ENCODE measurements at places on chromosomes 6 and 20.

GRCh38 chr20:22346716-22347115 is 237.7 kb downstream of the FOXA2 start:
- no peak for DNase-seq

GRCh38 chr20:1894951-1895673 is at the start of gene SIRPA:
Gene SIRPA (plus strand): TSS chr20:1895407. CDS start chr20:1895448, 41 bp downstream.
- DNase-seq: peak; percentile 63

- no peak for DNase-seq
These were observed 117.7 kb upstream of the CDYL start for GRCh38 chr6:4658486-4658885.

GRCh38 chr6:113184736-113185135 is 672.4 kb upstream of the MARCKS start:
- DNase-seq: no peak

DNA sequence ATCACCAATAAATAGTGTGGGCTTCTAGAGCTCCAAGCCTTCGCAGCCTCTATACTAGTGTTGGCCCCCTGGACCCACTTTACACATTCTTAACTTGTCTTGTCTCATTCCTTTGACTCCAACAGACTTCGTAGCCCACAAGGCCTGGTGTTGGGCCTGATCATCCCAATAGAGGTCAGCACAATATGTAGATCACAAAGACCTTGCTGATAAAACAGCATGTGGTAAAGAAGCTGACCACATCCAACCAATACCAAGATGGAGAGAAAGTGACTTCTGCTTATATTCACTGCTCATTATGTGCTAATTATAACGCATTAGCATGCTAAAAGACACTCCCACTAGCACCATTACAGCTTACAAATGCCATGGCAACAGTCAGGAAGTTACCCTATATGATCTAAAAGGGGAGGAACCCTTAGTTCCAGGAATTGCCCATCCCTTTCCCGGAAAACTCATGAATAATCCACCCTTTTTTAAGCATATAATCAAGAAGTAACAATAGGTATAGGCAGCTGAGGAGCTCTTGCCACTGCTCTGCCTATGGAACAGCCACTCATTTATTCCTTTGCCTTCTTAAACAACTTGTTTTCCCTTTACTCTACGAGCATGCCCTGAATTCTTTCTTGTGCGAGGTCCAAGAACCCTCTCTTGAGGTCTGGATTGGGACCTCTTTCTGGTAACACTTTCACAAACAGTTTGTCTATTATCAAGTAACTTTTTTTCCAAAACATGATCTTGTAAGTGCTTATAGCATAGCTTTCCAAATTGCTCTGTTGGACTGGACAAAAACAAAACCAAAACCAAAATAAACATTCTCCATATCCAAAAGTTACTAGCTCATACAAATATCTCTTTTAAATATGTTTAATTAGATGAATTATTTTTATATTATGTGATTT is 54.6 kb upstream of the ECHDC1 start:
- DNase-seq: peak; percentile 23

GRCh38 chr6:160005861-160006540 is 37.1 kb downstream of the IGF2R start:
- peak; percentile 75 for DNase-seq

- DNase-seq: no peak
These were observed 330.5 kb downstream of the TFAP2A start for GRCh38 chr6:10084111-10084986.

Measured in choroid plexus epithelial cell (primary cell).